Purkinje cell (primary cell): ENCODE measurements at places on chromosomes 5 and 9. TPM values are rescaled to one million over a fixed set of nuclear protein-coding genes. Genes with fewer than 3 reads are reported as not detected.

The SIGMAR1 gene
- polyA plus RNA-seq: 16.3 and 28.8 TPM in 2 replicates

The LVRN gene
- polyA plus RNA-seq: not detected in 2 replicates

The TBC1D13 gene
- 2.0 and 2.6 TPM in 2 replicates for polyA plus RNA-seq

The PROB1 gene
- not detected in 2 replicates for polyA plus RNA-seq

The FAM240B gene
- not detected in 2 replicates for polyA plus RNA-seq

The CYSRT1 gene
- 0.26 TPM in 1 of 2 replicates, not detected in the other for polyA plus RNA-seq

The SPINK4 gene
- not detected in 2 replicates for polyA plus RNA-seq

The WNK2 gene
- 8.7 and 17.7 TPM in 2 replicates for polyA plus RNA-seq

The FOXD4L3 gene
- not detected in 2 replicates for polyA plus RNA-seq

The CCNI2 gene
- 141 and 152 TPM in 2 replicates for polyA plus RNA-seq

The PCDHGC4 gene
- 0.22 and 4.5 TPM in 2 replicates for polyA plus RNA-seq

The HRH2 gene
- polyA plus RNA-seq: 8.8 and 11.5 TPM in 2 replicates

The CENPH gene
- 0.24 and 2.6 TPM in 2 replicates for polyA plus RNA-seq

The HAVCR2 gene
- 0.24 TPM in 1 of 2 replicates, not detected in the other for polyA plus RNA-seq

The NEUROG1 gene
- not detected in 2 replicates for polyA plus RNA-seq

The GFPT2 gene
- polyA plus RNA-seq: 3.3 and 7.6 TPM in 2 replicates

The LHX3 gene
- not detected in 2 replicates for polyA plus RNA-seq

The MTRR gene
- polyA plus RNA-seq: 16.2 and 16.4 TPM in 2 replicates

The SEMA5A gene
- polyA plus RNA-seq: 0.84 and 2.2 TPM in 2 replicates

The SYNPO gene
- 0.25 and 4.6 TPM in 2 replicates for polyA plus RNA-seq

The IRX1 gene
- not detected in 2 replicates for polyA plus RNA-seq

The SCGB3A2 gene
- polyA plus RNA-seq: not detected in 2 replicates

The PCDHB2 gene
- polyA plus RNA-seq: 4.7 and 8.3 TPM in 2 replicates

The ALDOB gene
- 2.0 TPM in 1 of 2 replicates, not detected in the other for polyA plus RNA-seq

The GPR150 gene
- polyA plus RNA-seq: 0.58 TPM in 1 of 2 replicates, not detected in the other

The SUB1 gene
- polyA plus RNA-seq: 1,233 and 1,272 TPM in 2 replicates

The DPH7 gene
- polyA plus RNA-seq: 2.9 and 3.4 TPM in 2 replicates

The CXXC5 gene
- 10.5 and 18.9 TPM in 2 replicates for polyA plus RNA-seq

The KLHL3 gene
- polyA plus RNA-seq: 42.9 and 50.7 TPM in 2 replicates

The CDC20B gene
- polyA plus RNA-seq: 0.21 TPM in 1 of 2 replicates, not detected in the other

The ANKRD34B gene
- not detected in 2 replicates for polyA plus RNA-seq

The PCDHA1 gene
- polyA plus RNA-seq: 5.3 and 10.1 TPM in 2 replicates

The URM1 gene
- 5.7 and 7.6 TPM in 2 replicates for polyA plus RNA-seq

The CNOT8 gene
- 21.7 and 26.4 TPM in 2 replicates for polyA plus RNA-seq

The CORO2A gene
- 0.55 TPM in 1 of 2 replicates, not detected in the other for polyA plus RNA-seq

The HTR1A gene
- not detected in 2 replicates for polyA plus RNA-seq

The PCDHGA5 gene
- 2.2 and 2.5 TPM in 2 replicates for polyA plus RNA-seq

The C5orf58 gene
- polyA plus RNA-seq: not detected in 2 replicates

The ENTREP1 gene
- polyA plus RNA-seq: 3.5 and 6.7 TPM in 2 replicates

The PCSK1 gene
- 0.07 and 10.0 TPM in 2 replicates for polyA plus RNA-seq

The PCDHAC2 gene
- polyA plus RNA-seq: 22.6 and 36.9 TPM in 2 replicates

The SPATA6L gene
- 0.65 and 3.5 TPM in 2 replicates for polyA plus RNA-seq

The BTNL3 gene
- polyA plus RNA-seq: not detected in 2 replicates

The NKD2 gene
- 0.13 and 0.48 TPM in 2 replicates for polyA plus RNA-seq

The GABRG2 gene
- polyA plus RNA-seq: 568 and 584 TPM in 2 replicates

The PCDHB7 gene
- 0.78 TPM in 1 of 2 replicates, not detected in the other for polyA plus RNA-seq

The ELOVL7 gene
- 9.0 and 9.3 TPM in 2 replicates for polyA plus RNA-seq

The MAP1B gene
- polyA plus RNA-seq: 515 and 658 TPM in 2 replicates

The SGTB gene
- 8.9 and 20.9 TPM in 2 replicates for polyA plus RNA-seq
